DMS 273 treated with DMSO at 0.1 percent for 48 hours (cell line): ENCODE measurements at places on chromosomes 2 and 18.

DNA sequence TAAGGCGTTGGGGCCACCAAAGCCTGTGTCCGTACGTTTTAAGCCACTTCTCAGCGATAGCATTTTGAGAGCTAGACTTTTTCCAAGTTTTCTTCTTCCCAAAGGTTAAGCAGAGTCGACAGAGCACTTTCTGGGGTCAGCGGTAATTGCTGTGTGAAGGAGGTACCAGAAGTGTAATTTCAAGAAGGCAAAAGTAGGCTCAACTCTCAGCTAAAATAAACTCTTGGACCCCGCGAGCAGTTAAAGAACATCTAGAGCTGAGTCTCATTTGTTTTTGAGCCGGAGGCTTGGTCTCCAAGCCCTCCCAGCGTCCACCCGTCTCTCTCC lies 1.9 kb upstream of the PAX3 start:
- DNase-seq, result no peak

DNA sequence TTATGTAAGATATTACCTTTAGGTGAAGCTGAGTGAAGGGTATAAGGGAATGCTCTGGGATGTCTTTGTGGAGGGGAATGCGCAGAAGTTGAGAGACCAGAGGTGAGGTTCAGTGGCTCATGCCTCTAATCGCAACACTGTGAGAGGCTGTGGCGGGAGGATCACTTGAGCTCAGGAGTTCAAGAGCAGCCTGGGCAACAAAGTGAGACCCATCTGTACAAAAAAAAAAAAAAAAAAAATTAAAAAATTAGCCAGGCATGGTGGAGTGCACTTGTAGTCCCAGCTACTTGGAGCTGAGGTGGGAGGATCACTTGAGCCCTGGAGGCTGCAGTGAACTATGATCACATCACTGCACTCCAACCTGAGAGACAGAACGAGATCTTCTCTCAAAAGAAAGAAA lies 57.3 kb upstream of the SP3 start:
- no peak for DNase-seq

- no peak for DNase-seq
Measured at GRCh38 chr2:212709280-212709679, 170.7 kb upstream of the ERBB4 start.

DNA sequence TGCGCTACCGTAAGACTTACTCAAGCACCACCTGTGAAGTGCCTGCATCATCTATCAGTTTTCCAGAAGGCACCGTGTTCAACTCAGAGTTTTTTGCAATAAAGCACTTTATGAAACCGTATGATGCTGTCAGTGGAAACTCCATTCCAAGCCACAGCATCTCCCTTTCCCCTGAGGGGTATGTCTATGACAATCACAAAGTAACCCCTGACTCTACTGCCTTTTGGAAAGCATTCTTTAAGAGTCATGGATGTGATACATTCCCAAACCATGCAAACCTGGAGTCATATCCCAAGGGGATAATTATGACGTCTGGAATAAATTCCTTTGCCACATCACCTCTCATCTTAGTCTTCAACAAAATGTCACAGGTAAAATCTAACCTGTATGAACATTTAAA lies 39.2 kb downstream of the UNC50 start:
- DNase-seq, result no peak

GRCh38 chr2:73823916-73824523 lies 4.7 kb upstream of the STAMBP start:
- DNase-seq, result peak; percentile 35

DNA sequence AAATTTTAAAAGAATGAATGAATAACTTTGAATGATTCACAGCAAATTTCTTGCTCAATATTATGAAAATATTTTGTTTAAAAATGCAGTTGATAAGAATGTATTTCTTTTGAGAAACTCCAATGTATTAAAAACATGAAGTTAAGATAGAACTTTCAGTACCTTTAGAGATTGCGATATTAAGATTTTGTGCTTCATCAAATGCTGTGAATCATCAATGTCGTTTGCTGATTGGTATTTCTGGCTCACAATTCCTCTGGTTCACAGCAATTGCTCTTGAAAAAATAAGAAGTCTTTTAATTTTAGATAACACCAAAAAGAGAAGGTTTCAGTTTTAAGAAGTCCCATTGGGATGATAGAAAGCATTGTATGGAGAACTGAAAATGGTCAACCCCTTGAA lies 228.7 kb downstream of the IKZF2 start:
- DNase-seq, result no peak

GRCh38 chr2:88170472-88170892 lies 336 bp downstream of the THNSL2 start:
- no peak for DNase-seq
